Upper lobe of right lung (tissue), 1 donor: ENCODE measurements at places on chromosomes 12 and 14. TPM values are rescaled to one million over a fixed set of nuclear protein-coding genes. Genes with fewer than 3 reads are reported as not detected.

KRT78 gene
- total RNA-seq, result not detected

- DNase-seq, result no peak
These were observed 687 bp downstream of the ASIC1 start for GRCh38 chr12:50057896-50058670.

- DNase-seq, result no peak
These were observed 58.1 kb downstream of the SPTB start for GRCh38 chr14:64821651-64822050.

- DNase-seq, result no peak
These were observed 595 bp downstream of the PLEK2 start for GRCh38 chr14:67411370-67411769.
